ENCODE measurements at places on chromosomes 1 and 21.

DNA sequence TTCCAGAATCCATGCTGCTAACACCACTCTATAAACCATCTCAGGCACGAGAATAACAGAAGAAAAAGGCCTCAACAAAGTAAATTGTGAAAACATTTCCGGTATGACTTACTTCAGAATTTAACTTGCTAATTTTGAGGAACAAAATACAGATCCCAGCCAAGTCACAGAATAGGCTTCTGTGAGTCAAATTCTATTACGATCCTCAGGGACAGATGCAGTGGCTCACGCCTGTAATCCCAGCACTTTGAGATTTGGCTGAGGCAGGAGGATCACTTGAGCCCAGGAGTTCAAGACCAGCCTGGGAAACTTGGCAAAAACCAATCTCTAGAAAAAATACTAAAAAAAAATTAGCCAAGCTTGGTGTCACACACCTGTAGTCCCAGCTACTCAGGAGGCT lies 8.8 kb upstream of the CCDC27 start:
- H3K4me1 ChIP-seq: peaks cover 31% of the 10 kb centered on the region
- peaks cover 3% of the 10 kb centered on the region for H3K36me3 ChIP-seq
- DNase-seq: no peak
- H3K27ac ChIP-seq: no peak overlapping the region

- no peaks in the 10 kb centered on the region for H3K36me3 ChIP-seq
- no peak for DNase-seq
- no peaks in the 10 kb centered on the region for H3K27me3 ChIP-seq
- no peaks in the 10 kb centered on the region for H3K4me1 ChIP-seq
- no peak overlapping the region for H3K4me3 ChIP-seq
- no peak overlapping the region for H3K27ac ChIP-seq
Measured at GRCh38 chr1:60547821-60548220, 474.3 kb upstream of the C1orf87 start.

DNA sequence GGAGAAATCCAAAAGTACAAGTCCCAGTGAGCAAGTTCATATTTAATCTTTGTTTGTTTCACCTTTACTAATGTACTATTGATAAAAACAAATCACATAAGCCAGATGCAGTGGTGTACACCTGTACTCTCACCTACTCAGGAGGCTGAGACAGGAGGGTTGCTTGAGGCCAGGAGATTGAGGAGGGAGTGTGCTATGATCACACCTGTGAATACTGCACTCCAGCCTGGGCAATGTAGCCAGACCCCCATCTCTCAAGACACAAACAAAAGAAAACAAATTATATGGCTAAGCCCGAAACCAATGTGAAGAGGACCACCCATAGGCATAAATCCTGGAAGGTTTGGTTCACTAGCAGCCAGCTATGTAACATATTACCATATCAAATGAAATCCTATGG lies 9.6 kb upstream of the USP24 start:
- peaks cover 1% of the 10 kb centered on the region for H3K4me1 ChIP-seq
- H3K4me3 ChIP-seq: no peak overlapping the region
- peaks cover 4% of the 10 kb centered on the region for H3K27me3 ChIP-seq

GRCh38 chr1:245822996-245823395 lies 668.2 kb downstream of the KIF26B start:
- H3K27ac ChIP-seq: no peak overlapping the region
- no peaks in the 10 kb centered on the region for H3K27me3 ChIP-seq
- H3K36me3 ChIP-seq: no peaks in the 10 kb centered on the region
- H3K4me1 ChIP-seq: peaks cover 13% of the 10 kb centered on the region
- DNase-seq: peak; percentile 54
- H3K4me3 ChIP-seq: no peak overlapping the region

GRCh38 chr1:181014477-181015250 lies 8.0 kb downstream of the STX6 start:
- no peak for DNase-seq
- H3K36me3 ChIP-seq: peaks cover 10% of the 10 kb centered on the region
- H3K4me3 ChIP-seq: no peak overlapping the region
- H3K27me3 ChIP-seq: no peaks in the 10 kb centered on the region

- no peak overlapping the region for H3K27ac ChIP-seq
- H3K4me1 ChIP-seq: peaks cover 23% of the 10 kb centered on the region
- no peak for DNase-seq
- H3K4me3 ChIP-seq: no peak overlapping the region
Measured at GRCh38 chr1:203627851-203628200, 1.2 kb downstream of the ATP2B4 start.

DNA sequence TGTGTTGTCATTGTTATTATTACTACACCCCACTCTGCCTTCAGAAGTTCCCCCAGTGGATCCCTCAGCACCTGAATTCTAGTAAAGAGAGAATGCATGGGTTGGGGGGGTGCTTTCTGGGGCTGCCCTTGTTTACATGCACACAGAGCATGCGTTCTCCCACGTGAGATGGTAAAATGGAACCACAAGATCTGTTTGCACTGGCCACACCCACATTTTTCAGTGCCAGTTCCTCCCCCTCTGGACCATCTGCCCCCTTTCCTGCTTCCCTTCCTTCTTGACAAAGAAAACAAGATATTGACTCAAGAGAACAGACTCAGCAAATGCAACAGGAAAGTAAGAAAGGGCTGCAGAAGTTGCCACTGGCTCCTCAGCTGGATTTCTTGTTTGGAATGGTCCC lies 8.9 kb downstream of the SLC6A17 start:
- H3K4me1 ChIP-seq: no peaks in the 10 kb centered on the region
- no peaks in the 10 kb centered on the region for H3K36me3 ChIP-seq
- no peak overlapping the region for H3K27ac ChIP-seq
- peaks cover 7% of the 10 kb centered on the region for H3K27me3 ChIP-seq
- no peak for DNase-seq

DNA sequence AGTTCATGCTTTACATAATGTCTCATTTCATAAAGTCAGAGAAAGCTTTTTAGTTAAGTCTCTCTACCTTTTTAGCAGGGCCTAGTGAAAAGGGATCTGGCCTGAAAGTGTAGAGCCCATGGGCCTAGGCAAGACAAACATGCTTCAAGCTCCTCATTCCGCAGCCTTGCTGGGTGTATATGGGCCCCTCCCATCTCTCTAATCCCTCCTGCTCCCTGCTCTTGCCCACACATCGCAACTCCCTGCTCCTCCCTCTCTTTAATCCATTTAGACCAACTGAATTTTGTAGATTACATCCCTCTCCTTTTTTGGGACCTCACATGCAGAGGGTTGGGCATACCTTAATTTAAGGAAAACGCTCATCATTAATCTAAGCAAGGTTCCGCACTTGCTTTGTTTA lies 42.3 kb upstream of the CCDC190 start:
- peaks cover 5% of the 10 kb centered on the region for H3K27me3 ChIP-seq
- no peak for DNase-seq
- no peak overlapping the region for H3K4me3 ChIP-seq
- H3K36me3 ChIP-seq: no peaks in the 10 kb centered on the region
- no peak overlapping the region for H3K27ac ChIP-seq

DNA sequence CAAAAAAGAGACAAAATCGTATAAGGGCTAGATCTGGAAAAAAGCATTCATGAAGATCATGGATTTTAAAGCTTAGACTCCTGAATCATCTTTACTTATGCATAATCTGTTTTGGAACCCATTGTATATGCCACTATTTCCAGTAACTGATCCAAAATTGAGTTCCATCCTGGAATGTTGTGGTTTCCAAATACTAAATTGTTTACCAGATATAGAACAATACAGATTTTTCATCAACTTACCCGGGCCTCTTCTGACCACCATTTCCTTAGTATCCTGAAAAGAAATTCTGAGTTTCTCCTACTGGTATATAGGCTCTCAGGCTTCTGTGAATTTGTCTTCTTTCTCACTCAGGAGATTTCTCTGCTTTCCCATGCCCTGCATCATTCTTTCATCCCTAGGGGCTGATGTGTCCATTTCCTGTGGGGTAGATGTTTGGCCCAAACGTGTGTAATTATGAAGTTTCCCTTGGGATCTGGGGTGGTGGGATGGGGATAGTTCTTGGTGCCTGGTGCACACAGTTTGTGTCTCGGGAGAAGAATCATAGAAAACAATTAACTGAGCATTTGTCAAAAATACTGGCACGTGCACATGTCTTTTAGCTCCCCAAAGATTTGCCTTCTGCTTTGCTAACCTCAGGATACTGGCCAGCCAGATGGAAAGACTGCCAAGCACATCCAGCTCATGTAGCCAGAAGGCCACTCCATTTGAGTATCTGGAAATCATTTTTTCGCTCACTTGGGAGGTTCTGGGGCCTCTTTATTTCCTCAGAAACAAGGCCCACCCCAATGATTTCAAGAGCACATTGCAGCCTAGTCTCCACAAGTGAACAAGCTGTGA lies 127.8 kb downstream of the NTMT2 start:
- no peaks in the 10 kb centered on the region for H3K36me3 ChIP-seq
- no peak overlapping the region for H3K27ac ChIP-seq
- DNase-seq: no peak
- H3K4me3 ChIP-seq: no peak overlapping the region
- H3K27me3 ChIP-seq: no peaks in the 10 kb centered on the region

DNA sequence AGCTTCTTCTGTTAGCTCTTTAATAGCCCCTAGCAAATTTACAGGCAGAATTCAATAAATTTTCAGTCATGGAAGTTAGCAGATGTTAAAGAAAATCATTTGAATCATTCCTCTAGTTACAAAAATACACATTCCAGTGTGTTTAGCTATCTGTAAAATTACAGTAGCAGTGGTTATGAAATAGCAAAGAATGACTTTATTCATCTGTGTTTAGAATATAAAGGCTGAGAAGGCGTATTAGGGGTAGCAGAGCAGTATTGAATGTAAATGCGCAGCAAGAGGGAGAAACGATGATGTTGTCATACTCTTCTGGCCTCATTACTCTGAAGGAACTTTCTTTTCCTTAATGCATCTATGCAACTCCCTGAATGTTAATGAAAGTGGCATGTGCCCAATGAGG lies 106.2 kb upstream of the CYYR1 start:
- no peaks in the 10 kb centered on the region for H3K36me3 ChIP-seq
- H3K4me3 ChIP-seq: no peak overlapping the region
- DNase-seq: no peak
- no peak overlapping the region for H3K27ac ChIP-seq

DNA sequence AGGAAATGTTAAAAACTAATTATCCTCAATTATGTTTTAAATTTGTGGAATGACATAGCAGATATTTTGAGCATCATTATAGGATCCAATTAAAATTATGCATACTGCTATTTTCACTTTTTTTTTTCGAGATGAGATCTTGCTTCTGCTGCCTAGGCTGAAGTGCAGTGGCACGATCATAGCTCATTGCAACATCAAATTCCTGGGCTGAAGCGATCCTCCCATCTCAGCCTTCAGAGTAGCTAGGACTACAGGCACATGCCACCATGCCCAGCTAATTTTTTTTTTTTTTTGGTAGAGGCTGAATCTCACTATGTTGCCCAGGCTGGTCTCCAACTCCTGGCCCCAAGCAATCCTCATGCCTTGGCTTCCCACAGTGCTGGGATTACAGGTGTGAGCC lies 11.3 kb upstream of the SLC1A7 start:
- H3K4me1 ChIP-seq: peaks cover 54% of the 10 kb centered on the region
- H3K27me3 ChIP-seq: peaks cover 1% of the 10 kb centered on the region

DNA sequence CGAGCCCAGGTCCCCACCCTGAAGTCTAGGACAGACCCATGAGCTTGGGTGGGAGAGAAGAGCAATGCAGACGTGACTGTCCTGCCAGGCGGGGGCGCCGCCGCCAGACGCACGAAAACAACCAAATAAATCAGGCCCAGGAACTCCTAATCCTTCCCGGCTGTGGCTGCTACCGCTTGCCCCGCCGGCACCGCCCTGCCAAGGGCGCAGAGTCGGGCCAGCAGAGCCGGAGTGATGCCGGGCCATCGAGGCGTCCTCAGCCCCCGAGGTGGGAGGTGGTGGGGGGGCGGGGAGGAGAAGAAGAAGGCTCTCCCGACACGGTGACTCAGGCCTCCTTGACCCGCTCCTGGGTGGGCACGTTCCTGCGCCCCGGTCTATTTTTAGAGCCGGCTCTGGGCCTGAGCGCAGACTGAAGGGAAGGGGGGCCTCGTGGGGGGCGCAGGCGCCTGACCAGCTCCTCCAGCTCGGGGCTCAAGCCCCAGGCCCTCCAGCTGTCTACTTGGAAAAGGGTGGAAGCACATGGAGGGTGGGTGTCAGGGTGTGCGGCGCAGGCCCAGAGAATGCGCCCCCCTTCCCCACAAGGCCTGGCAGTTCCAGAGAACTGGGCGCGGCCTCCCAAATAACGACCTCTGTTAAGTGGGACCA lies 10.7 kb upstream of the COL16A1 start:
- no peaks in the 10 kb centered on the region for H3K36me3 ChIP-seq
- DNase-seq: peak; percentile 39
- peak overlapping the region; percentile 71 for H3K4me3 ChIP-seq

DNA sequence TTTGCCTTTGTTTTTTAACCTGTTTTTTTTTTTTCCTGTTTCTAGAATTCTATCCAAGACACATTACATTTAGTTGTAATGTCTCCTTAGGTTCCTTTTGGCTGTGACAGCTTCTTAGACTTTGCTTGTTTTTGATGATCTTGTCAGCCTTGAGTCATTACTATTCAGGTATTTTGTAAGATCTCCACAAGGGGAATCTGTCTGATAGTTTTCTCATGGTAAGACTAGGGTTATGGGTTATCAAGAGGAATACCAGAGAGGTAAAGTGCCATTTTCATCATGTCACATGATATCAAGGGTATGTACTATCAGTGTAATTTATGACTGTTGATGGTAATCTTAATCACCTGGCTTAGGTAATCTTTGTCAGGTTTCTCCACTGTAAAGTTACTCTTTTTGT lies 99.1 kb upstream of the GFI1 start:
- H3K27ac ChIP-seq: no peak overlapping the region
- no peak overlapping the region for H3K4me3 ChIP-seq
- no peak for DNase-seq
- no peaks in the 10 kb centered on the region for H3K4me1 ChIP-seq

DNA sequence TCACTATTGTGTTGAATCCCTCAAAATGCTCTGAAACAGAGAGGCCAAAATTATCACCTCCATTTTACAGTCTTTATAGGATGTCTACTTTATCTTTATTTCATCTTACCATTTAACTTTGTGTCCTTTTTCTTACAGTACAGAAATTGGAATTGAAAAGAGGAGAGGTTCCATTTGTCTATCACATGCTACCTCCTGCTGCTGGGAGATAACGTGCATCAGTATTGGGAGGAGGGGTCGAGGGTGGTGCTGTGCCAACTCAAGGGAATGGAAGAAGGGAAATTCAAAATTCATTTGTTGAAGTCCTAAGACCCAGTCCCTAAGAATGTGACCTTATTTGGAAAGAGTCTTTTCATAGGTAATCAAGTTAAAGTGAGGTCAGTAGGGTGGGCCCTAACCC lies 85.3 kb downstream of the HHIPL2 start:
- no peak for DNase-seq
- no peak overlapping the region for H3K27ac ChIP-seq
- H3K4me1 ChIP-seq: peaks cover 37% of the 10 kb centered on the region
- no peak overlapping the region for H3K4me3 ChIP-seq
- no peaks in the 10 kb centered on the region for H3K36me3 ChIP-seq

DNA sequence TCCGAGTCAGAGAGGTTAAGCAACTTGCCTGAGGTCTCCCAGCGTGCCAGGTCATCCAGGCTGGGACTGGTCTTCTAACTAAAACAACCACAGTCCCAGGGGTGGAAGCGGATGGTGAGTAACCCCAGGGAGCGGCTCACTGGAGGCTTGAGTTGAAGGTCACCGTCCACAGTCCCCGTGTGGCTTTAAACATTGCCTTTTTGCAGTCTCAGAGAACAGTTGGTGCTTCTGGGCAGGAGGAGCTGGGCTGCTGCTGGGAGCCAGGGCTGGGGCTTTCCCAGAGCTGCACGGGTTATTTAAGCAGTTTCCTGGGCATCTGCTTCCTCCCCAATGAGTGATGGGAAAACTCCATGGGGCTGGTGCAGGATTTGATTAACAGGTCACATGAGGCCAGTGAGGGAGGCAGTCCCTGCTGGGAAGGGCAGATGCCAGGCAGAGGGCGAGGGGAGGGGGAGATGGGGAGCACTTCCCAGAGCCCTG lies 12.3 kb downstream of the ARHGEF10L start:
- H3K27me3 ChIP-seq: no peaks in the 10 kb centered on the region
- no peak for DNase-seq
- H3K27ac ChIP-seq: no peak overlapping the region
- H3K36me3 ChIP-seq: no peaks in the 10 kb centered on the region
- H3K4me1 ChIP-seq: peaks cover 17% of the 10 kb centered on the region
